ENCODE measurements at places on chromosomes 4 and X. TPM values are rescaled to one million over a fixed set of nuclear protein-coding genes. Genes with fewer than 3 reads are reported as not detected.

MAGEA2 gene
- not detected for total RNA-seq

GYPE gene
- 1.0 TPM for total RNA-seq

PCYT1B gene
- 1.5 TPM for total RNA-seq

DNA sequence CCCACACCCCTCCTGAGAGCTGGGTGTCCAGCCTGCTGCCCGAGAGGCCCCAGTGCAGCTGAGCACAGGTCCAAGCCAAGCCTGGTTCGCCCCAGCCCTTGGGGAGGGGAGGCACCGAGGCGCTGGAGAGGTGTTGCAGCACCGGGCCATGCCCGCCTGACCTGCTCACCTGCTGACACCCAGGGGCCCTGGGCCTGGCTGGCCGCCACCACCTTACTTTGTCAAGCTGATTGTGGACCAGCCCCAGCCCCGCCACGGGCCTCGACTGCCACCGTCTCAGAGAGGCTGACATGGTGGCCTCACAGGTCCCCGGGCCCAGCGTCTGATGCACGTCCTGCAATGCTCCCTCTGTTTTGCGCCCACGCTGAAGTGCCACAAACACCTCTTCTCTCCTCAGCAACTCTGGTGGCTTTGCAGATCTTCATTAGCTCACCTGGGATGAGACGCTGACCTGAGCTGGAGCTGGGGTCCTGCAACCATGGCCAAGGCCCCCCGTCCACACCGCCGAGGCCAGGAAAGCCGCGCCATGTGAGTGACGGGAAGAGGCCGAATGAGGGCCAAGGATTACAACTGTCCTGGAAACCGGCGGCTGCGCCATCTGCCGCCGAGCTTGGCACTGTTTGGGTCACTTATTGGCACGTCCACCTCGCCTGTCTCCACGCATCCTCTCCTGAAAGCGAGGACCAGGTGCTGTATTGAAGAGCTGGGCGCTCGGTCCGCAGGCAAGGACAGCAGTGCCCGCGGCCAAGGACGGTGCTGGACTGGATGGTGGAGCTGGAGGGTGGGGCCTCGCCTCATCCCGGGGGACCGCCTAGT, 7.6 kb downstream of the CPLX1 start:
- H3K4me1 ChIP-seq: no peaks in the 10 kb centered on the region
- H3K4me3 ChIP-seq: no peak overlapping the region
- no peak overlapping the region for H3K27ac ChIP-seq
- no peaks in the 10 kb centered on the region for H3K27me3 ChIP-seq
- no peak for DNase-seq

DNA sequence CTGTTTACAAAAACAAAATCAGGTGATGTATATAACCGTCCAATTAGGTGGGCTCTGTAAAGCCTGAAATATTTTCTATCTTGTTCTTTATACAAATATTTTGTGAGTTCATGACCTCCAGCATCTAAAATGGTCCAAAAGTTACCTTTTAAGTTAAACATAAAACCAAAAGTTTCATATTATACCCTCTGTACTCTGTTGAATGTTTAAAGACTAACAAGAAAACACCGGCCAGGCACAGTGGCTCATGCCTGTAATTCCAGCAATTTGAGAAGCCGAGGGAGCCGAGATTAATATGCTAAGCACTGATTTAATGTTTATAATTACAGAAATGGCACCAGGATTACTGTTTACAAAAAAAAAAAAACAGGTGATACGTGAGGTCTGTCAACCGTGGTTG, 328.4 kb downstream of the DHRSX start:
- H3K36me3 ChIP-seq: no peaks in the 10 kb centered on the region
- DNase-seq: no peak
- no peak overlapping the region for H3K4me3 ChIP-seq
- no peaks in the 10 kb centered on the region for H3K4me1 ChIP-seq
- H3K27ac ChIP-seq: no peak overlapping the region

DNA sequence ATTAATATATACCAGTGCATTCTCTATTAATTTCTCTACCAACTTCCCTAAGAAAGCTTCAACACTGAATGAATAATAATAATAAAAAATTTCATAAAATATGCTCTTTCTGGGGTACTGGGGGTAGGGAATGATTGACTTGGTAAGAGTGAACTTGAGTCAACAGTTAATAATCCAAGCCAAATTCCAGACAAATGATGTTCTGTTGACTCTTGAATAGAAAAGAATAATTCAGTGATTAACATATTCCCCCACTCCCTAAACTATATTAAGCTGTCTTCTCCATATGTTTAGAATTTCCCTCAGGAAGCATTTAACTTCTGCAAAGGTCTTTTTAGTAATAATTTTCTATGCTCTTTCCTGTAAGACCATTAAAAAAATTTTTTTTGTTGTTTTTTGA, 12.3 kb downstream of the PGRMC2 start:
- H3K4me3 ChIP-seq: no peak overlapping the region
- no peaks in the 10 kb centered on the region for H3K27me3 ChIP-seq
- H3K27ac ChIP-seq: no peak overlapping the region
- no peak for DNase-seq
- H3K4me1 ChIP-seq: peaks cover 5% of the 10 kb centered on the region
- no peaks in the 10 kb centered on the region for H3K36me3 ChIP-seq

- no peaks in the 10 kb centered on the region for H3K36me3 ChIP-seq
- no peak for DNase-seq
- H3K27me3 ChIP-seq: peaks cover 3% of the 10 kb centered on the region
- H3K4me3 ChIP-seq: no peak overlapping the region
- peak overlapping the region; percentile 81 for H3K27ac ChIP-seq
- H3K4me1 ChIP-seq: peaks cover 8% of the 10 kb centered on the region
These were observed 50.3 kb downstream of the NALF2 start for GRCh38 chrX:69554321-69554947.

DNA sequence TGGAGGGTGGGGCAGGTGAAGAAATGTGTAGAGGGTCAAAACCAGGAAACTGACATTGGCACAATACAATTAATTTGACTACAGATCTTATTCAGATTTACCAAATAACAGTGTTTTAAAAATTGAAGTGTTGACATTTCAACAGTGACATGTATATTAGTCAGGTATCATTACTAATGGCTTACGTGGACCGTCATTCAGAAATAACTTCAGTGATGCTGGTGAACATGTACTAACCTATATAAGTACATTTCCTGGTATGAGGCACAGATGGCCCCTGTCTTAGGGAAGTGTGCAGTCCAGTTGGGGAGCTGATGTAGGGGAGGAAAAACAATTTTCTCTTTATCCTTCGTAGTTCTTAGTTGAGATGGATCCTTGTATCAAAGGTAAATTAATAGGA, 22.3 kb upstream of the MAOA start:
- H3K4me3 ChIP-seq: no peak overlapping the region
- H3K27me3 ChIP-seq: peaks cover 19% of the 10 kb centered on the region
- H3K27ac ChIP-seq: no peak overlapping the region
- no peaks in the 10 kb centered on the region for H3K36me3 ChIP-seq
- DNase-seq: no peak
- H3K4me1 ChIP-seq: no peaks in the 10 kb centered on the region

DNA sequence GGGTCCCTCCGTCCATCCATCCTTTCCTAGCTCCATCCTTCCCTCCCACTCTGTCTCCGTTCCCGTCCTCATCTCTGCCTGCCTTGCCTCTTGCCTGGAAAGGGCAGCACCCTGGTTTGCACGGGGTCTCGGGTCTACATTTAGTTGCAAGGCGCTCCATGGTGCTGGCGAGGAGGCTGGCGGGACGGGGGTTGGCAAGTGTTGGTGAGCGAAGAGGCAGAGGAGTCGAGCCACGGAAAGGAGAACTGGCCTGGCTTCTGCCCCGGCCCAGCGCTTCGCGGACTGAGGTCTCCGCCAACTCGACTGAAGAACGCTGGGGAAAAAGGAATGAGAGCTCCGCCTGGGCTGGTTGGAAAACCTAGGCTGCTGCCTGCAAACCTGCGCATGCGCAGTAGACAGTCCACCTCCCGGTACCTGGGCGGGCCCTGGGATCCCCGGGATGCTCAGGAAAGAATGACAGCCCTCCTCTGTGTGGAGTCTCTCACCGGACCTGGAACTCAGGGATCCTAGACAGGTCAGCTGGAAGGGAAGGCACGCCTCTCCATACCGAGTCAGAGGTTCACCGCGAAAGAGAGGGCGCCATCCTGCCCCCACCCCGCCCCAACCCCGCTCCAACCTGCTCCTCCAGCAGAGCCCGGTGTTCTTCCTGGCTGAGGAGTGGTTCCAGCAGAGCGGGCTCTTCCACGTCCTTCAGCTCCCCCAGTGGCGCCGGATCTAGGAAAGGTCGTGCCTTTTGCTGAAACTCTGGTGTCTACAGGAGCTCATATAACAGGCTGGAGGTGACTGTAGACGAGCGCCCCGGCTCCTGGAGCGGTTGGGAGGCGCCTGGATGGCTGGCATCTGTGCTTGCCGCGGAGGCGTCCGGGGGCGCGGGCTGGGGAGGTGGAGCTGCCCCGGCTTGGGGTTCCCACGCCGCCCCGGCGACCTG, 6.0 kb downstream of the FRG2 start:
- no peaks in the 10 kb centered on the region for H3K36me3 ChIP-seq
- H3K4me1 ChIP-seq: no peaks in the 10 kb centered on the region
- peak; percentile 58 for DNase-seq
- H3K27me3 ChIP-seq: peaks cover 28% of the 10 kb centered on the region
- H3K27ac ChIP-seq: no peak overlapping the region

- peaks cover 59% of the 10 kb centered on the region for H3K4me1 ChIP-seq
- no peak overlapping the region for H3K4me3 ChIP-seq
- H3K27ac ChIP-seq: no peak overlapping the region
- DNase-seq: no peak
- H3K36me3 ChIP-seq: peaks cover 34% of the 10 kb centered on the region
These were observed 3.2 kb downstream of the DDX3X start for GRCh38 chrX:41337140-41337539.

GRCh38 chr4:104866809-104867208, 279.9 kb upstream of the TET2 start:
- H3K4me1 ChIP-seq: no peaks in the 10 kb centered on the region
- H3K4me3 ChIP-seq: no peak overlapping the region
- no peak overlapping the region for H3K27ac ChIP-seq
- DNase-seq: no peak
- H3K36me3 ChIP-seq: no peaks in the 10 kb centered on the region

- no peak overlapping the region for H3K4me3 ChIP-seq
- no peak overlapping the region for H3K27ac ChIP-seq
- no peaks in the 10 kb centered on the region for H3K36me3 ChIP-seq
- DNase-seq: peak; percentile 86
- H3K4me1 ChIP-seq: peaks cover 22% of the 10 kb centered on the region
These were observed 111.3 kb upstream of the LNX1 start for GRCh38 chr4:53702334-53703266.

- DNase-seq: no peak
- H3K4me3 ChIP-seq: no peak overlapping the region
- peaks cover 14% of the 10 kb centered on the region for H3K27me3 ChIP-seq
- no peaks in the 10 kb centered on the region for H3K36me3 ChIP-seq
- H3K4me1 ChIP-seq: no peaks in the 10 kb centered on the region
- H3K27ac ChIP-seq: no peak overlapping the region
These were observed 266.6 kb downstream of the MID1IP1 start for GRCh38 chrX:39067866-39068265.

DNA sequence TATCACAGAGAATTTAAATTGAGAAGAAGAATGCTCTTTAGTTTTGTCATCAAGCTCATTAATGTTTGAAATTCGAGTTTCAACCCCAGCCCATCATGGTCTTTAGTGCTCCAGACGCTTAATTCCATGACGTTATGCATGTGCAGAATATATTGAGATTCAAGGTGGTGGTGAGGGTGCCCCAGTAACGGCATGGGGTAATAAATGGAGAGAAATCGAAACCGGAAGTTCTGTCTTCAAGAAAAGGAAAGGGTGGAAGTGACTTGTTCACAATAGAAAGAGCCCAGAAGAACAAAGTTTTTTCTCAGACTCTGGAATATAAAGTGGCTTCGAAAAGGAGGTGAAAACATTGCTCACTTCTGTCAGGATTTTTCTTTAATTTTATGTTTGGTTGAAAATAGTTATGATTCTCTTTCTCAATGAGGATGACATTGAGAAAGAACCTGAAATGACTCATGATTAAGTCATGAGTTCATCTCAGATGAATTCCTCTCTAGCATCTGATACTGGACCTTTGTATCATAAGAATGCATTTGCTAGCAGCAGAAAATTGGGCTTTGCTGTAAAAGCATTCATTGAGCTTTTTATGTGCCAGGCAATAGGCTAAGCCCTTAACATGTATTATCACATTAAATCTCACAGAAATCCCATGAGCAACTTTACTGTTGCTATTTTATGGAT, 779 bp upstream of the DDX60L start:
- H3K4me3 ChIP-seq: no peak overlapping the region
- H3K27ac ChIP-seq: peak overlapping the region; percentile 95
- peaks cover 7% of the 10 kb centered on the region for H3K4me1 ChIP-seq
- peak; percentile 23 for DNase-seq
- H3K36me3 ChIP-seq: no peaks in the 10 kb centered on the region

DNA sequence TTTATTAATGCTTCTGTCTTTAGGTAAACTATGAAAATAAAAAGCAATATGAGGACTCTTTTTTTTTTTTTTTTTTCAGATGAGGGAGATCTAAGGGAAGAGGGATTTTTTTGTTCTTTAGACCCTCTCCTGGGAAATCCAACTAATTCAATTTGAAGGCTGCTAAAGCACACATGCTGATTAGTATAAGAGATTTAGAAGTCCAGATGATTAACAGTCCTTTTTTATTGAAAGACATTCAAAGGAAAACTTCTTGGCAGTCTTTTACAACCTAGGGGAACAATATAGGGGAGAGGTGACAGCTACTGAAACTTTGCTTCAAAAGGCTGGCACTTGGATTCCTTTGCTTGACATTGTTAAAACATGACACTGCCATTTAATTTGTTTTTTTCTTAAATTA, 602.5 kb downstream of the RAPGEF2 start:
- H3K27me3 ChIP-seq: no peaks in the 10 kb centered on the region
- no peaks in the 10 kb centered on the region for H3K36me3 ChIP-seq
- no peak overlapping the region for H3K27ac ChIP-seq
- H3K4me1 ChIP-seq: no peaks in the 10 kb centered on the region
- DNase-seq: no peak
- no peak overlapping the region for H3K4me3 ChIP-seq

DNA sequence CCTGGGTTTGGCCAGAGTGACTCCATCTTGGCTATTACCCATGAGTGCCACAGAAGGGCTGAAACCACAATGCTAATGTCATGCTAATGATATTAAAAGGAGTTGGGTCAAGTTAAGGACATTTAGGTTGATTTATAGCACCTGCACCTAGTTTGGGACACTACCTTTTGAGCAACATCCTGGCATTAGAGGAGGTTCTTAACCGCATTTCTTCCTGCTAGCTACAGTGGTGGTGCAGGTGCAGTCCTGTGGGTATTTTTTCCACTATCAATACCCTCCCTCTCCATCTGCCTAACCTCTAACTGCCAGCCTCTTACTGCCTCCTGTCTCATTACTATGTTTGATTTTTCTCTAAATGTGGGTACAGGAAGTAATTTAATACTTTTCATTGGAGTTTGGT, 1276.1 kb downstream of the FSTL5 start:
- no peaks in the 10 kb centered on the region for H3K36me3 ChIP-seq
- no peaks in the 10 kb centered on the region for H3K27me3 ChIP-seq
- H3K4me3 ChIP-seq: no peak overlapping the region
- H3K4me1 ChIP-seq: no peaks in the 10 kb centered on the region
- H3K27ac ChIP-seq: no peak overlapping the region

DNA sequence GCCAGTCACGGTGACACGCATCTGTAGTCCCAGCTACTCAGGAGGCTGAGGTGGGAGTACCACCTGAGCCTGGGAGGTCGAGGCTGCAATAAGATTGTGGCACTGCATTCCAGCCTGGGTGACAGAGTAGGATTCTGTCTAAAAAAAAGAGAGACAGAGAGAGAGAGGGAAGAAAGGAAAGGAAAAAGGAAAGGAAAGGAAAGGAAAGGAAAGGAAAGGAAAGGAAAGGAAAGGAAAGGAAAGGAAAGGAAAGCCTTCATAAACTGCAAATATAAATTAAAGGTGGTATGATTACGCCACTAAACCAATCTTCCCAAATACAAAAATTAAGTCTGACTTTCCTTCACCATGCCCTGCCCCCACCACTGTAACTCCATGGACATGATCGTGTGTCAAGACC, 259.3 kb upstream of the GATB start:
- DNase-seq: no peak
- no peak overlapping the region for H3K27ac ChIP-seq
- no peak overlapping the region for H3K4me3 ChIP-seq
- H3K27me3 ChIP-seq: no peaks in the 10 kb centered on the region
- H3K36me3 ChIP-seq: no peaks in the 10 kb centered on the region

Measured in adrenal gland (tissue), 19 donors.